ENCODE measurements at places on chromosomes 16 and 17.

DNA sequence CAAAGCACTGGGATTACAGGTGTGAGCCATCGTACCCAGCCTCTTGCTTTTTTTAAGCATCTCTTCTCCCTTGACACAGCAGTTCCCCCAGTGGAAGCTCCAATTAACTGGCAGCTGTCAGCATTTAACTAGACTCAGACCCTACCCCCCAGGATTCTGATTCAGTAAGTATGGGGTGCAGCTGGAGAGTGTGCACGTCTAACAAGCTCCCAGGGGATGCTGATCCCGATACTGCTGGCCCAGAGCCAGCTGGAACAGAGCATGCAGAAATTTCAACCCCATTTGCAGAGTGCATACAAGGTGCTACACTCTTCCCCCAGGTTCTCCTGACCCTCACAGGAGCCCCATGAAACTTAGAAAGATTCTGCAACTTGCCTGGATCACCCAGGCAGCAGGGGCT is 27.7 kb upstream of the BCO1 start:
- no peak for DNase-seq

DNA sequence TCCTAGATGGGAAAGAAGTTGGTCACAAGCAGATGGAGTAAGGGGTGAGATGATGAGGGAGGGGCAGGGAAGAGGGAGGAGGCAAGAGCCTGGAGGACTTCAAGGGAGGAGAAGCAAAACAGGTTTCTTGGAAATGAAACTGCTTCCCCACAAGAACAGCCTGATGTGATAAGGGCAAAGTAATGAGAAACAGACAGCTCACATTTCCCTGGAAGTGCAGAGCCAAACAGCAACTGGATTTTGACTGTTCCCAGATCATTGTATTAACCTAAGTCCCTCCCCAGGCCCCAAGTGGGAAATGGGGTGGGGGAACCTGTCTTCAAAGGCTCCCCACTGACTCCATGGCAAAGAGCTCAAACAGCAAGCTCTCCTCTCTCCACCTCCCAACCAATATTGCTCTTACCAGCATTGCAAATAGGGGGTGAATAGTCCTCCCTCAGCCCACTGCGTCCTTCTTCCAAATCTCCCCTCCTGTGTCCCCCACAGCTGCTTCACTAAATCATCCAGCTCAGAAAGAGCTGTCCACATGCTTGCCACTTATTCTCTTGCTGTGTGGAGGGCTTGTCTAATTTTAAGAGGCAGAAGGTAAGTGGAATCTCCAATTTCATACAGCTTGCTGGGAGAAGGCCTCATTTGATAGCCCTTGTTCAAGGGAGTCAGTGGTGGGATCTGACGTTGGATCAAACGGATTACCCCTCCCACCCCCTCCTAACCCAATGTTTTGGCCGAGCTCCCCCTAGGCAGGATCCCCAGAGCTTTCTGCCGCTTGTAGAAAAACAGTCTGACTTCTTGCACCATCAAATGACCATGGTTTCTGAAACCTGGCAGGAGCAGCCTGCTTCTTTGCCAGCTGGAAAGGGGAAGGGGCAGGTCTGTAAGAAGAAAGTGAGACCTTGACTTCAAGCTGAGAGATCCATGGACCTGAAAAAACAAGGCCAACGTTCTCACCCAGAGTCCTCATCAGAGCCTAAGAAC is 56.3 kb upstream of the SMIM36 start:
- DNase-seq: no peak

GRCh38 chr17:57956291-57957119 is 1.3 kb upstream of the CUEDC1 start:
- no peak for DNase-seq

DNA sequence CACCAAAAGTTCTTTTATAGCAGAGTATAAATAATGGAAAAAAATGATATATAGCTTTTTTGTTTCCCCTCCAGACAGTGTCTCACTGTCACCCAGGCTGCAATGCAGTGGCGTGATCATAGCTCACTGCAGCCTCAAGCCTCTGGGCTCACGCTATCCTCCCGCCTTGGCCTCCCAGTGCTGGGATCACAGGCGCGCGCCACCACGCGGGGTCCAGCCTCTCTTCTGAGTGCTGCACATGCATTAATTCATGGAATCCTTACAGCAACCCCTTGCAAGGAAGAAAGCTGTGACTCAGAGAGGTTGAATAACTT is 18.0 kb upstream of the ZNF629 start:
- peak; percentile 52 for DNase-seq

GRCh38 chr16:74923766-74924460 is 61.0 kb downstream of the WDR59 start:
- no peak for DNase-seq

DNA sequence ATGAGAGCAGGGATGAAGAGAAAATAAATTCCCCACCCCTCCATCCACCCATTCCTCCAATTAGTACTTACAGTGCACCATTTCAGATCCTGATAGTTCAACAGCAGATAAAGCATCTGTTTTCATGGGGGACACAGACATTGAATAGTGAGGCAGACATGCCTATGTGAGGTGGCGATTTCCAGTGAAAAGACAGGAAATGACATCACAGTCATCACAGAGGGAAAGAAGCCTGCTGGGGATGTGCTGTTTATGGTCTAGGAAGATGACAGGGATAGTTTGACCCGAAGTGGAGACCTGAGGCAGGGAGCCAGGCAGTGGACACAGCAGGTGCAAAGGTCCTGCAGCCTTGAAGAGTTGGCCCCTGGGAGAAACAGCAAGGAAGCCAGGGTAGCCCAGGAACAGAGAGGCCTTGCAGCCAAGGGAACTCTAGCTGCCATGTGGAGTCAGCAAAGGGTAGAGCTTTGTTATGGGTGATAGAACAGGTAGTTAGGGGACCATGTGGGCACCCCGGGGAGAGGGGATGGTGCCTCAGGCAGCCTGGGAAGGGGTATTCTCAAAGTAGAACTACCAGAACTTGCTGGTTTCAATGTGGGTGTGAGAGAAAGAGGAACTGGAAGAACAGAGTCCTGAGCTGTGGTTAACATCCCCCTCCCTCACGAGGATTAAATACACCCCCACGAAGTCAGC is 256.6 kb downstream of the CPPED1 start:
- no peak for DNase-seq

DNA sequence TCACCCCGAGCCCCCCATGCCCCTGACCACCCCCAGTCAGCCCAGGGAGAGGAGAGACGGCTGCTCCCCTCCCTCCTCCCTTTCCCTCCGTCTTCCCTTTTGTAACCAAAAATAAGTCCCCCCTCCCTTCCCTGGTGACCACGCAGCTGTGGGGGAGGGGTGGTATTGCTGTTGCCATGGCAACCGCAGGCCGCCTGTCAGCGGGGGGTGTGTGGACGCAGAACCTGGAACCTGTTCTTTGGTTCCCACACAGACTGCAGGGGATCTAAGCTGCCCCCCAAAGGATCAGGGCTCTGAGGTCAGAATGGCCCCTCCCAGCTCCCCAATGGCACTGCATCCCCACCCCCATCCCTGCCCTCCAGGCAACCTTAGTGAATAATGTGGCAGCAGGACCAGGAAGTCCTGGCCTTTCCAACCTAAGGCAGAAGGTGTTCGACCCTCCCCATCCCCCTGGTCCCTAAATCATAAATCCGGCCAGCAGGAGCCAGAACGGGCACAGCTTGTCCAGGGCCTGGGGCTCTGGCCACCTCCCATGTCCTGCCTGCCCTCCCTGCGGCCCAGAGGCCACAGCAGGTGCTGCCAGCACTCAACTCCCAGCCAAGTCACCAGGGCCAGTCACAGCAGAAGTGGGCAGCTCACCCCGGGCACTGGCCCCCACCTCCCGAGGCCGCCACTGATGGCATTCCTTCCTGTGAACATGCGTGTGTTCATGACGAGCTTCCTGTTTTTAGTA is 12.0 kb downstream of the CA4 start:
- DNase-seq: no peak

DNA sequence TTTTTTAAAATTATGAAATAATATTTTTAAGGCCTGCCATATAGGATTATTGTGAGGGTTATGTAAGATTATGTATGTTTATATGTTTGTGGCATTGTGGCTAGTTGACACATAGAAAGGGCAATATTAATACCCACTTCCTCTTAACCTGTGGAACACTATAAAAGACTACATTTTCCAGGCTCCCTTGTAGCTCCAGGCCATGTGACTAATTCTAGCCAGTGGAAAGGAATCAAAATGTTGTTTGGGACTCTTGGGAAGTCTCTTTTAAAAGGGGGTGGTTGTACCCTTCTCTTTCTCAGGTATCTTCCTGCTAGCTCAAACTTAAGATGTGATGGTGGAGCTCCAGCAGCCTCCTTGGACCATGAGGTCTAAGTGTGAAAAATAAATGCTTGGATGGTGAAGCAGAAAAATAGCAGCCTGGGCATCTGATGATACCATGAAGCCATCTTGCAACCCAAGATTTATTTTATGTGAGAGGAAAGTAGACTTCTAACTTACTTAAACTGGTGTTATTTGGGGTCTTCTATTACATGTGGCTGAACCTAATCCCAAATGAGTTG is 39.2 kb downstream of the TEKT5 start:
- DNase-seq: no peak

DNA sequence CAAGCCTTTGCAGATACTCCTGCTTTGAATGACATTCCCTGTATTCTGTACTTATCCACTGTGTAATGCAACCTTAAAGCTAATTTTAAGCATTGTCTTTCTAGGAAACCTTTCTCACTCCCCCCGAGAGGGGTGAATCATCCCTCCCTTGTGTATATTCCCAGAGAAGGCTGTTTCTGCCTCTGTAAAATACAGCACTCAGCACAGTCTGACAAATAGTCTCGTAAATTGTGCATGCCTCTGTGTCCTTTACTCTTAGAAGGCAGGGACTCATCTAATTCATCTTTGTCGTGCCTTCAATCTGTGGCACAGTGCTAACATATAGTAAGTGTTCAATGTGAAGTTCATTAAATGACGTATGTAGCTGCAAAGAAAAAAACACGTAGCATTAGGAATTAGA is 200.7 kb downstream of the CA10 start:
- DNase-seq: no peak

- no peak for DNase-seq
Observed at GRCh38 chr17:46194393-46195216, 1.4 kb upstream of the KANSL1 start.

DNA sequence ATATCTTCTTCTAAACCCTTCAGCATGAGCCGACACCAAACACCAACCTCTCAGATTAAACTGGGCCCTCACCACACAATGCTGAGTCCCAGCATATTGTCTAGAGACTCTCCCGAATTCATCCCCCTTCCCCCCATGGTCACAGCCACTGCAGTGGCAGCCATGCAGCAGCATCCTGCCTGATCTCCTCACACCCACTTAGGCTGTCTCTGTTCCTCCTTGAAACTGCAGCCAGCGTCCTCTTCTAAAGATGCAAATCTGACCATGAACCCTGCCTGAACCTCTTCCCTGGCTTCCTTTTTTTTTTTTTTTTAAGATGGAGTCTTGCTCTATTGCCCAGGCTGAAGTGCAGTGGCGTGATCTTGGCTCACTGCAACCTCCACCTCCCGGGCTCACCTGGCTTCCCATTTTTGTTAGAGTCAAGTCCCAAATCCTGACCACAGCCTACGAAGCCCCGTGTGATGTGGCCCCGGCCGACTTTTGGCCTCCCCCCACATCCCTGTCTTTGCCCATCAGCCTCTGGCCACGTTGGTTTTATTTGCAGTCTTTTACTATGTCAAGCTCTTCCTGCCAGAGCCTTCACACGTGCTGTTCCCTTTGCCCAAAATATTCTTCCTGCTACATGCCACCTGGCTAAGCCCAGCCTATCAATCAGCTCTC is 2.8 kb downstream of the FA2H start:
- DNase-seq: no peak

DNA sequence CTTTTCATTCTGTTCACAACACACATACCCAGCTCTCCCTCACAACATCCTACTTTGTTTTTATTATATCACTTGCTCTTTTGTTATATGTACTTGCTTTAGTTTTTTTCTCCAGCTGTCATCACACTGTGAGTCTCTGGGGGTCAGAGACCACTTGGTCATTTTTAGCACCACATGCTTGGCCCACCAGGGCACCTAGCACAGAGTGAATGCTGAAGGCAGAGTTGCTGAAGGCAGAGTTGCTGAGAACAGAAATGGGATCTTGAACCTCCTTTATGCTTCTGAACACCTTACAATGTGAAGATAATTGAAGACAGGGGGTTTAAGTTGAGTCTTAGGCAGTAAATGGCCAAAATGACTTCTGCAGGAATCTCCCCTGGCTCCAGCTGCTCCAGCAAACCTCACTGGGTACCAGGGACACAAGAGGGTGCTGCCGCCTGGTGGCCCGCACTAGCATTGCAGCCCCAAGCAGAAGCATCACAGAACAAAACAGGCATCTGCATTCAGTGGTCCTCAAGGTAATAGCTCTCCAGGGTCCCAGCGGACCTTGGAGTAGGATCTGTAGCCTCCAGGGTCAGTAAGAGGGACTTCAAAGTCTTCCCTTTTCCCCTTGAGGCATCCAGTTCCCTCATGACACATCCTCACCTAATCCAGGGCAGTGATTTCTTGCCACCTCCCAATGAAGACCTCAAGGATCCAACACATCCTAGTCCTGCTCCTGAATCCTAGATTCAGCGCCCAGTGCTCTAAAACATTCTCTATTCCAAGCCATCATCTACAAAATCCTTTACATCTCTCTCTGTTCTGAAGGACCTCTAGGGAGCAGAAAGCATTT is 1972.6 kb downstream of the TP53TG3F start:
- no peak for DNase-seq

- DNase-seq: no peak
Observed at GRCh38 chr17:8963014-8963413, 2.5 kb downstream of the PIK3R5 start.

- no peak for DNase-seq
Observed at GRCh38 chr16:188674-189073, 8.4 kb downstream of the HBQ1 start.

GRCh38 chr16:69520800-69521602 is 44.8 kb upstream of the NFAT5 start:
- no peak for DNase-seq

DNA sequence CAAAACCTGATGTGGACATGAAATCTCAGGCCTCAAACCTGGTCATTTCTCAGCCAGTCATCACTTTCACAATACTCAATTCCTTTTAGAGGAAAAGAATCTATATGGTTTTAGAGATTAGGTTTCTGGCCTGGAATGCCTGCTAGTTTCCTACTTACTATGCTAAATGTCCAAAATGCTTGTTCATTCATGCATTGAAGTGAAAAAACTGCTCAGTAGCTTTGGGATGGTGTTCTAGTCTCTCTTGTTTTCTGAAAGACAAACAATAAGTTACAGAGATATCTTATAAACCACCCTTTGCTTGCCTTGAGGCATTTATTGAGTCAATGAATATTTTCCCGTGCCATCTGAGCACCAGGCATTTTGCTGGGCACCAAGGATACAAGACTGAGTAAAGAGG is 1146.5 kb upstream of the GOT2 start:
- DNase-seq: no peak

GRCh38 chr17:32746698-32747097 is 130.2 kb downstream of the MYO1D start:
- DNase-seq: no peak

GRCh38 chr16:50884066-50884860 is 142.4 kb downstream of the CYLD start:
- no peak for DNase-seq
